Colonic mucosa (tissue), 4 donors: ENCODE measurements at places on chromosomes 3 and 15.

GRCh38 chr15:28184166-28184565, 85.1 kb upstream of the OCA2 start:
- DNase-seq: no peak

DNA sequence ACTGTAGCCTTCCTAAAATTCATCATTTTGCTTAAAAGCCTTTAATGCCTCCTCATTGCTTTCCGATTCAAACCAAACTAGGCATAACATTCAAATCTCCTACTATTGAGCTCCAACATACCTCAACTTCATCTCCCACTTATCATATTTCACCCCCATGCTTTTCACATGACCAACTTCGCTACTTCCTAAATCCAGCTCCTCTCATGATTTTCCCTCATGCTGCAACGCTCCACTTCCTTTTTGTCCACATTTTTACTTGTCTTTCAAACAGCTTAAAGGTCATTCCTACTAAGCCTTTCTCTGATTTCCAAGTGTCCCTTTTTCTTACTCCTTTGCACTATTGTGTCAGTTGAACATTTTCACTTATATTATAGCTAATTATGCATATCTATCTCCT, 20.3 kb upstream of the ANXA2 start:
- DNase-seq: no peak

- DNase-seq: no peak
Measured at GRCh38 chr15:79195239-79195638, 87.3 kb upstream of the ANKRD34C start.

- DNase-seq: peak; percentile 46
Measured at GRCh38 chr3:53162672-53163443, 1.8 kb downstream of the PRKCD start.

DNA sequence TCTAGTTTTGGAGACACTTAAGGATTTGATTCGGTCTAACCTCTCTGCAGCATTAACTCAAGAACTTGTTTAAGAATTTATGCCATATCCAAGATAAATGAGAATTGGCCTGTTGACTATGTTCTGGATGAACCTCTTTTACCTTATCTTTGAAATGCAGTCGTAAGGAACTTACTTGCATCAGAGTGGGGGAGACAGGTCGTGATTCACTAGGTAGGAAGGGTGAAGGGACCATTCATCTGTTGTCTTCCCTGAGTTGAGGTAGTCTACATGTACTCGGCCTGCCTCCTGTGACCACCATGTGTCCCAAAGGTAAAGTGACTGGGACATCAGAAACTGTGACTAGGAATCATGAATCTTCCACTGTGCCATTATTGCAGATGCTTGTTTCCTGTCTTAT, 248.0 kb upstream of the P2RY1 start:
- DNase-seq: no peak

DNA sequence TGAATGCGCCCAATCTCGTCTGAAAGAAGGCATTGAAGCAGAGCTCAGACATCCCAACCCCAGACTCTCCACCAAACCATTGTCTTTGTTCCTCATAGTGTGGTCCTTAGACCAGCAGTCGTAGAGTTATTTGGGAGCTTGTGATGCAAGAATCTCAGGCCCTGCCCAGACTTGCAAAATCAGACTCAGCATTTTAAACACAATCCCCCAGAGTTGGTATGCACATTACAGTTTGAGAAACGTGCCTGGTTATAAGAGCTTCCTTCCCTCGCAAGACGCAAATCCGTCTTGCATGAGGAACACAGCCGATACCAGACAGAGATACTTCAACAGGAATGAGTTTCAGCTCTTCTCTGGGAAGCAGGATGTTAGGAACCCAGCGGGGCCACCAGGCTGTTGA, 38.9 kb upstream of the IREB2 start:
- DNase-seq: no peak

DNA sequence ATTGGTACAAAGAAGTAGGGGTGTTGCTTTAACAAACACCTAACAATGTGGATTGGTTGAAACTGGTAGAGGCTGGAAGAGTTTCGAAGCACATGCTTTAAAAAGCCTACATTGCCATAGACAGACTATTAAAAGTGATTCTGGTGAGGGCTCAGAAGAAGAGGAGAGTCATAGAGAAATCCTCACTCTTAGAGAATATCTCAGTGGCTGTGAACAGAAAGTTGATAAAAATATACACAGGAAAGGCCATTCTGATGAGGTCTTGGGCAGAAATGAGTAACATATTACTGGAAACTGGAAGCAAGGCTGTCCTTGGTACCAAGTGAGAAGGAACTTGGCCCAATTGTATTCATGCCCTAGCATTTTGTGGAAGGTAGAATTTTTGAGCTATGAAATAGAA, 173.7 kb upstream of the CRBN start:
- DNase-seq: no peak

DNA sequence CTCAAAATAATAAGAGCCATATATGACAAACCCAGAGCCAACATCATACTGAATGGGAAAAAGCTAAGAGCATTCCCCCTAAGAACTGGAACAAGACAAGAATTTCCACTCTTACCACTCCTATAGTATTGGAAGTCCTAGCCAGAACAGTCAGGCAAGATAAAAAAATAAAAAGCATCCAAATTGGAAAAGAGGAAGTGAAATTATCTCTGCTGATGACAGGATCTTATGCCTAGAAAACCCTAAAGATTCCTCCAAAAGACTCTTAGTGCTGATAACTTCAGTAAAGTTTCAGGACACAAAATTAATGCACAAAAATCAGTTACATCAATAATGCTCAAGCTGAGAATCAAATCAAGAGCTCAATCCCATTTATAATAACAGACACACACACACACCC, 45.9 kb upstream of the SLC2A2 start:
- DNase-seq: no peak

DNA sequence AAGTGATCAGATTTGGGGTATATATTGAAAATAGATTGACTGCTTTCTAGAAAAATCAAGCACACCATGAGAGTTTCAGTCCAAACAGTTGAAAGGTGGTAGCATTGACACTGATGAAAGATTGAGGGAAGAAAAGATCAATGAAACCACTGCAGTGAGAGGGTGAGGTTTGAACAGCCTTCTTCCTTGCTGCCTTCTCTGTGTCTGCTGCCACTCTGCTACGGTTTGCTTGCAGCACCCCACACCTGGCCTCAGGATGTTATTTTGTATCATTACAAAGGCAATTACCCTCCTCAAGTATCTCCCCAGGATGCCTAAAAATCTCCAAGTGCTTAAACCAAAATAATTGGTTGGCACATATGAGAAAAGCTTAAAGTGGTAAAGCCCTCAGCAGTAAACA, 683.6 kb upstream of the ARPP21 start:
- no peak for DNase-seq

DNA sequence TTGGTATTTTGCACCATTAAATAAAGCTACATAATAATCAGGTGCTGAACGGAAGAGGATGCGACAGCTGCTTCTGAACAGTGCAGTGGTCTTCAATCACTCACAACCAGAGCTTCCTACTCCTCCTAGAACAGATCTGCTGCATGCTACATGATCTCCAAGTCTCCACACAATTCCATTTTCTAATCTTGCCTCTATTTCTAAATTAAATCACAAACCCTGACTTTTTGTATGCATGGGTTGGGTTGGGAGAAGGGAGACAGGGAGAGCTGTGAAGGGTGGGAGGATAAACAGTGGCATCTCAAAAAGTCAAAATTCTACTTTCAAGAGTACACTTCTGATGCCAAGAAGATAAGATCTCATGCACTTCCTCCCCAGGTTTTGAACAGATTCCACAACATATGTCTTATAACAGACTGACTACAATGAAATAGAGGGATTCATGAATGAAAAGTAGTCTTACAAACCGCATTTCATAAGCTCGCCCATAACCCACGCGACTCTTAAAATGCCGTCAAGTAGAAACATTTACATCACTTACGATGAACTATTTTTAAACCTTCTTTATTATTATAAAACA, 57.2 kb downstream of the CHSY1 start:
- no peak for DNase-seq

- peak; percentile 26 for DNase-seq
Measured at GRCh38 chr15:60994963-60995475, 234.1 kb downstream of the RORA start.
